Eye (tissue), 1 donor: ENCODE measurements at places on chromosomes 4 and X.

DNA sequence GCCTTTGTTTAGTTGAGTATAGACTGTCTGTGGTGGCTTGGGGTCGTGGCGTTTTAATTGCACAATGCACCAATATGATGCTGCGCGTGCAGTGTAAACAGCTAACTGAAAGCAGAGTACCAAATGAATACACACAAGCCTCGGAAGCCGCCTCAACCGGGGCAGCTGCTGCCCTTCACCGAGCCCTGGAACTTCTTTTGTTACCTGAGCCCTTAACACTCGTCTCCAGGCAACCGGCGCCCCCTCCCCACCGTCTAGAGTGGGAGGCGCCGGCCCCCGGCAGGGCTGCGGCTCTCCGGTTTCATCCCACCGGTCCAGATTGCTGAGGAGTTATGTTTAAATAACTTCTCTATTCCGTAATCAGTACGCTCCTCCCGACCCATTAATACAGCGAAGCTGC, 173.2 kb upstream of the TBL1X start:
- peak; percentile 47 for DNase-seq

- no peak for DNase-seq
Measured at GRCh38 chr4:114466299-114466698, 132.3 kb upstream of the UGT8 start.

DNA sequence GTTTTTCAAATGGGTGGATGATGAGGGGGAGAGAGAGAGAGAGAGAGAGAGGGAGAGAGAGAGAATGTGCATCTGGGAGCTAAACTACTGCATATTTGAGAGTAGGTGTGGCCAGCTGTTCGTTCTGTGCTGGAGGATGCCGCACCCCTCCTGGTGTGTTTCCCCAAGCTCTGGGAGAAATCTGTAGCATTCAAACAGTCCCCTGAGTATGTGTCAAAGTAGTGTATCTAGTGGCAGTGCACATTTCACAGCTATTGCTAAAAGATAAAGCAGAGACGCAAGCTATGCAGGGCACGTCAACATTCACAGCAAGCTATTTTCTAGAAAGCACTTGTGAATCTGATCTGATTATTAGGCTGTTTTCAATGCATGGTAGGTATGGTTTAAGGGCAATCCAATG, 83.5 kb upstream of the LIMCH1 start:
- DNase-seq: peak; percentile 56

DNA sequence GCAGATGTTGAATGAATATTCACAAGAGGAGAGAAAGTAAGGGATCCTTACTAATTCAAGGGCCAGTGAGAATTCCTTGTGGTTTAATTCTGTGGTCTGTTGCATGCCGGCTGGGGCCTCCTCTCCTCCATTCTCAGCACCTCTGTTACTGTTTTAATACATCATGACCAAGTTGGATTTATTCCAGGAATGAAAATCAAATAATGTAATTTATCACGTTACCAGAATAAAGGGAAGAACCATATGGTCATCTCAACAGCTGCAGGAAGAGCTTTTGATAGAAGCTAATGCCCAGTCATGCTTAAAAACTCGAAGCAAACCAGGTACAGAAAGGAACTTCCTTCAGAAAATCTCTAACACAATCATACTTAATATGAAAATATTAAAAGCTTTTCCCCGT, 54.1 kb downstream of the GRK4 start:
- DNase-seq: no peak
